ENCODE measurements at places on chromosomes 7 and 10.

DNA sequence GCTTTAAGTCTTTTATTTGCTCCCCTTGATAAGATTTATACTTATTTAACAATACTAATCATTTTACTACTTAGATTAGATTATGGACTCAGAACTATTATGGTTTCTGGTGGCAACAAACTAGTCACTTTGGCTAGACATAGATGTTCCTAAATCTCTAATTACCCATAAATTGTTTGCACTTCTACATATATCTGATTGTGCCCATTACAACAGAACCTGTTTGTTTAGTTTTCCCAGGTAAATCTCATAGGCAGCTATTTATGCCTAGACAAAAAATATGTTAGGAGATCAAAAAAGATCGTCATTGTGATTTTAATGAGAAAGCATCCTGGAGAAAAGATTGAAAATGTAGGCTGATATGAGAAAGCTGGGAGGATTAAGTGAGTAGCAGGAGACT is 14.4 kb downstream of the UBN2 start:
- DNase-seq, result no peak

DNA sequence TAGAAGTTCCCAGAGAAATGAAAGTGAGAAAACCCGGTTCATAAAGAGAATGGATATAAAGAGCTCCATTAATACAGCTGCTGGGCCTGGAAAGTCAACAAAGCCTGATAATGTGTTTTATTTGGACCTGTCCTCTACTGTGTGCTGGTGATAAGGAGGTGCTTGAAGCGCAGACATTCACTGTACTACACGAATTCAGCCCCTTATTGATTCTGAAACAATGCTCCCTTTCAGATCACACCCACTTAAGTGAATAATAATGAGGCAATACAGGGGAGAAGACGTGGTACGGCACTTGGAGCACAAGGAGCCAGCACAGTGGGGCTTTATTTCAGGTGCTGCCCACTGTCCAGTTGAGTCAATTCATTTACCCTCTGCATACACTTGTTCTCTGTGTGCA is 260.8 kb downstream of the FGFR2 start:
- no peak for DNase-seq

DNA sequence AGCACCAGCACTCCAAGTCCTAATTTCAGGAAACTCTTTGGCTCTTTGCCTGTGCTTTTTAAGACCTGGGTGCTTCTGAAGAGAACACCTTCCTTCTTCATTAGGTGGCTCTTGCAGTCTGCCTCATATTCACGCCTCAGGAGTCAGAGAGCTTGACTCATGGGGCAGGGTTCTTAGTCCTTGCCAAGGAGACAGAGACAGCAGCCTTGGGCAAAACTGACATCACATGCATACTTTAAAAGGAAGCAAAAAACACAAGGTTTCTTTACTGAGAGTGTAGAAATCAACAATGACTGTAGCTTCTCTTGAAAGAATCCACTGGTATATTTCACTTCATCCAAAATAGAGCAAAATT is 780.6 kb downstream of the INHBA start:
- DNase-seq, result peak; percentile 92

DNA sequence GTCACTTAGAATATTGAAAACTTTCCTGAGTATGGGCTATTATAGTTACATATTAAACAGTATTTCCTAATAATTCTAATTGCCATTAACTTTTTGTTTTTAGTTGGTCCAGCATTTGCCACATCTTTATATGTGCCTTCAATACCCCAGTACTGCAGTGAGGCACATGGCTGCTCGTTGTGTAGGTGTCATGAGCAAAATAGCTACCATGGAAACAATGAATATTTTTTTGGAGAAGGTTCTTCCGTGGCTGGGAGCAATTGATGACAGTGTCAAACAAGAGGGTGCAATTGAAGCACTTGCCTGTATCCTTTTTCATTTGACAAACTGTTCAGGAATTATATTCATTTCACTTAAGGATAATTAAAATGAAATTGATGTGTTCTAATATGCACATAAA is 72.7 kb downstream of the BTAF1 start:
- no peak for DNase-seq

DNA sequence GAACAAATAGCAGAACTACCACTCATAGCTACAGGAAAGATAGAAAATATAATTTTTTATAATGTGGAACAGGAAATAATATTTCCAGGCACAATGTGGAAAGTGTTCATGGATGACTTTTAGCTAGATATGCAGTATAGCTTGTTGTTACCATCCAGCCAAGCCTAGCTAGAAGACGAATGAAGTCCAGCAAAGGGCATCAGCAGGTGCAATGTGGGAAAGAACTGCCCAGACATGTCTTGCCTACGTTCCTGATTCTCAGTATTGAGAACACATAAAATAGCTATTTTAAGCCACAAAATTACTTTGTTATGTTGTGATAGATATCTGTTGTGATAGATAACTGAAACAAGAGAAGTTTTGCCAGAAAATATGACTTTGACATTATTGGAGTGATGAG is 1690.0 kb upstream of the LRRTM3 start:
- DNase-seq, result no peak

GRCh38 chr7:22435720-22436119 is 64.3 kb downstream of the STEAP1B start:
- no peak for DNase-seq

DNA sequence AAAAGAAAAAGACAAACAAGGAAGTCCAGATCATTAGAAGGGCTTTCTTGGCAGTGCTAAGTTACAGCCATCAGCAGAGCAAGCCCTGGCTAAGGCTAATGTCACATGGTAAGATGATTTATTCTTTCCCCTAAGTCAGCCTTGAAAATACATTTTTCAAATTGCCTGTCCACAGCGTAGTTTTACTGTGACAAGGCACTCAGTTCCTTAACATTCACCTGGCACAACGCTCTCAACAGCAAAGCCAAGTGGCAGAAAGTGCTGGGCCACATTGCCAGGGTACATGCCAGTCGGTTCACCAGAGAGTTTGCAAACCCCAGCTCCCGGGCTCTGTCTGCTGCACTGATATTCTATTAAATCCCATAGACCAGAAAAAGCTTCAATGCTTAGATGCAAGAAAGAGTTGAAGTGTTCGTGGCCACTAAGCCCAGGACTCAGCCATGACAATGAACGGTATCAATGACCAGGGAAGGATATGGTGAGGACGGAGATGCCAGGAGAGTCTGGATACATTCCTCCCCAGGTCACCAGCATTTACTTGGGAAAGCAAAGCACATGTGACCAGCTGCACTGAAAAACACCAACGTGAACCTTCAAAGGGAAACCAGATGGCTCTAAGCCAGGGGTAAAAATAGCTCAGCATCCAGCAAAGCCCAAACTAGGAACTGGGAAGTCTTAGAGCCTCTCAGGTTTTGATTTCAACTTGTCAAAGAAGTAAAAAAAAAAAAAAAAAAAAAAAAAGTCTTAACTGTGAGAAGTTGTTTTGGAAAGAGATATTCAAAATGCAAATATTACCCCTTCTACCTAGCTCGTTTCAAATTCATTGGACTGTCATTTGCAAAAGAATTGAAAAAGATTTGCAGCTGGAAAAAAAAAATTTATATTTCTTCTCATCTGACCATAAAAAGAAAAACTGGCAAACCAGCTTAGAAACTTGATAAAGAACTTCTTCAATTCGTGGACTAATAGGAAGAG is 23.9 kb upstream of the MPP7 start:
- no peak for DNase-seq

DNA sequence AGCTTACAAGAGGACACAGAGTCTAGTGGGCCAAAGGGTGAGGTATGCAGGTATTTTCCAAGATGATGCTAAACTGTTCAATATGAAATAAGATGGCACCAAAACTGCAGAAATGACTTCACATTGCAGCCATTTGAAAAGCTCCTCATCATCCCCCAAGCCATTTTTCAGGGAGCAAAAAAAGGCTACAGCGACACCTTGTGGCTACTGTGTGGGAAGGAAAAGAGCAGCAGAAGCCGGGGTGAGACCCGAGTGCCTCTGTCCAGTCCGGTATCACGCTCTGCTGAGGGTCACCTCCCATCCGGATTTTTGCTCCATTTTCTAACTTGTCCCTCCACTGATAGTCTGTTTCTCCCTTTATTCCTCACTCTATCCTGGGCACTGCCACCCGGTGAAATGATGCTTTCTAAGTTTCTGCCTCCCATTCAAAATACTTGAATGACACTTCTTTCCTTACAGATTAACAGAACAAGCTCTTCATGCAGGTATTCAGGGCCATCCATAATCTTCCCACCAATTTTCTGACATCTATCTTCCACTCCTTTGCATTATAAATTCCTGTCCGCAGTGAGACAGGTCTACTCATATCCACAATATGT is 220.2 kb downstream of the DGKI start:
- peak; percentile 30 for DNase-seq

DNA sequence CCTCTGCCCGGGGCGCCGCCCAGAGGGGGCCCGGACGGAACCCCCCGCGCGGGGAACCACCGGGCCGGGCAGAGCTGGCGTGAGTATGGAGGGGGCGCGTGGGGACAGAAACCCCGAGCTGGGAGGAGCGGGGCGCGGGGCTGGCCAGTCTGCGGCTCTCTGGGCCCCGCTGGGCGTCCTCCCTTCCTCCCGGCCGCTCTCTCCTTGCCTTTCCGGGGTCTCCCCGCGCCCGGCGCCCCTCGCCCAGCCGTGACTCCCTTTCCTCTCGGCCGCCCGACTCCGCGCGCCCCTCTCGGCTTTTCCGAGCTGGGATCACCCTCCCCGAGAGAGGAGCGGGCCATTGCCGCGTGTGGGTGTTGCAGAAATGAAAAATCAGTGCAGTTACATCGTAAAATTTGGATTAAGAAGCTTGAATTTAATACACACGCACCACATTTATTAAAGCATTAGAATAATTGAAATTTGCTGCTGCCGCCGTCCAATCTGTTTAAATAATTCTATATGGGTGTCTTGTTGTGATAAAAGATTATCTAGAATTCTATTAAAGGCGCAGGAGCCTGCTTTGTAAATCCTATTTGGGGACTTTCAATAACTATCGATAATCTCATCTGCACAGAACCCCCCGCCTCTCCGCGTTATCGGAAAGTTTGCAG is 9.1 kb downstream of the UNCX start:
- DNase-seq, result no peak

DNA sequence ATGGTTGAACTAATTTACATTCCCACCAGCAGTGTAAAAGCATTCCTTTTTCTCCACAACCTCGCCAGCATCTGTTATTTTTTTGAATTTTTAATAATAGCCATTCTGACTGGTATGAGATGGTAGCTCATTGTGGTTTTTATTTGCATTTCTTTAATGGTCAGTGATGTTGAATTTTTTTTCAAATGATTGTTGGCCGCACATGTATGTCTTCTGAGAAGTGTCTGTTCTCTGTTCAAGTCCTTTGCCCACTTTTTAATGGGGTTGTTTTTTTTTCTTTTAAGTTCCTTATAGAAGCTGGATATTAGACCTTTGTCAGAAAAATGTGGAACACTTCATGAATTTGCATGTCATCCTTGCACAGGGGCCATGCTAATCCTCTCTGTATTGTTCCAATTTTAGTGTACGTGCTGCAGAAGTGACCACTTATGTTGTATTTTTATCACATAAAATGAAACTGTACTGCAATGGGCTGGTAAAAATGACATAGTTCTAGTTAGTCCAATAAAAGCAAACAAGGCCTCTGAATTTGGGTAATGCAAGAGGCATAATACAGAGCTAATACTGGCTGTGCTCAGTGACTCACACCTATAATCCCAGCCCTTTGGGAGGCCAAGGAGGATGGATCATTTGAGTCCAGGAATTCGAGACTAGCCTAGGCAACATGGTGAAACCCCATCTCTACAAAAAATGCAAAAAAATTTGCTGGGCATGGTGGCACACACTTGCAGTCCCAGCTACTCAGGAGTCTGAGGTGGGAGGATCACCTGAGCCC is 70.3 kb downstream of the ABI1 start:
- DNase-seq, result no peak

GRCh38 chr10:78025685-78026364 is 3.5 kb downstream of the POLR3A start:
- DNase-seq, result peak; percentile 73

DNA sequence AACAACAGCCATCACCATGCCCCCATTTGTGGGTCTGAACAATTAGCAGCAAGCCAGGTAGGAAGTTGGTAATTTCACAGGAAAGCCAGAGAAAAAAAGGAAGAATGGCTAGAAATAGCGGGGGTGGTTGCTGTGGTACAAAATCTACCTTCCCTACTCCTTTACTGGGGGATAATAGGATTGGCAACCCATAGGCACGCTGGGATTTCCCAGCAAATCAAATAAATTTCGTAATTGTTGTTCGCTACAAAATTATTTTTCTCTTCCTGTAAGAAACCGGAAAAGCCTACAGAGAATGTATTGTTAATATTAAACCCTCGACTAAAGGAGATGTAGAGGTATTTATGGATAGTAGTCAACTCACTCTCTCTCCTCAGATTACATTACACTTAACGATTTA is 123.9 kb downstream of the DOCK4 start:
- no peak for DNase-seq

GRCh38 chr10:101772895-101773761 is 2.8 kb downstream of the FGF8 start:
- DNase-seq, result no peak

- no peak for DNase-seq
These were observed 1113.8 kb upstream of the LRRTM3 start for GRCh38 chr10:65811931-65812525.

All from RWPE1 (cell line).